ENCODE measurements at places on chromosomes 6 and 20.
A peak's percentile ranks its signal among the peaks of the same experiment; 100 is the strongest.

DNA sequence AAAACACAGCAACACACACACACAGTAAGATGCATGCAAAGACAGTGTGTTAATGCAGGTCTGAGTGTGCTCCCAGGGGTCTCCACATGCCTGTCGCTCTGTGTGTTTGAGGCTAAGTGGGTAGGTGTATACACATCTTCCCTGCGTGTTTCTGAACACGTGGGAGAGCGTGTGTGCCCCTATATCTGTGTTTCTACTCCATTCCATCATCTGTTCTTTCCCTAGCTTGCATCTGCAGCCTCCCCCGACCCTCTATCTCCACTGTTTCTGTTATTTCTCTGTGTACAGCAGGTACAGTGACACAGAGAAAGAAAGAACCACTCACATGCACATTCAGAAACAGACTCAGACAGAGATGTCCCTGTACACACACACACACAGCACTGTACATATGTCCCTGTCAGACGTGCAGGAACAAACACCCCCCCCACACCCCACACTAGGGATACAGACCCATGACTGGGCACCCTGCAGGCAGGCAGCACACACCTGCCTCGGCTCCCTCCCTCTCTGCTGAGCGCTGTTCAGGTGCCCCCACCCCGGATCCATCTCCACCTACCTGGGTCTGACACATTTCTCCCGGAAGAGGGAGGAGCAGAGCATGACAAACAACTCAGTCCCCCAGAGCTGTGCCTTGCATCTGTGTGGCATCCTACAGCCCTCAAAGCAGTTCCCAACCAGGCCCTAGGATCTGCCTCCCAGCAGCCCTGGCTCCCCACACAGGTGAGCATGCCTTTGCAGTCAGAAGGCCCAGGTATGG is 27.6 kb downstream of the KCNK15 start:
- no peak for DNase-seq

- DNase-seq: no peak
Measured at GRCh38 chr6:121823437-121823851, 388.0 kb downstream of the GJA1 start.

- DNase-seq: no peak
Measured at GRCh38 chr6:122649701-122650100, 39.5 kb downstream of the PKIB start.

GRCh38 chr6:2019051-2019450 is 226.4 kb downstream of the GMDS start:
- no peak for DNase-seq

- no peak for DNase-seq
Measured at GRCh38 chr6:81589465-81590313, 162.8 kb downstream of the TENT5A start.

- peak; percentile 77 for DNase-seq
Measured at GRCh38 chr6:17871189-17871519, 116.3 kb downstream of the KIF13A start.

GRCh38 chr6:81534934-81535465 is 217.5 kb downstream of the TENT5A start:
- DNase-seq: no peak

- no peak for DNase-seq
Measured at GRCh38 chr6:68695838-68696237, 60.8 kb downstream of the ADGRB3 start.

DNA sequence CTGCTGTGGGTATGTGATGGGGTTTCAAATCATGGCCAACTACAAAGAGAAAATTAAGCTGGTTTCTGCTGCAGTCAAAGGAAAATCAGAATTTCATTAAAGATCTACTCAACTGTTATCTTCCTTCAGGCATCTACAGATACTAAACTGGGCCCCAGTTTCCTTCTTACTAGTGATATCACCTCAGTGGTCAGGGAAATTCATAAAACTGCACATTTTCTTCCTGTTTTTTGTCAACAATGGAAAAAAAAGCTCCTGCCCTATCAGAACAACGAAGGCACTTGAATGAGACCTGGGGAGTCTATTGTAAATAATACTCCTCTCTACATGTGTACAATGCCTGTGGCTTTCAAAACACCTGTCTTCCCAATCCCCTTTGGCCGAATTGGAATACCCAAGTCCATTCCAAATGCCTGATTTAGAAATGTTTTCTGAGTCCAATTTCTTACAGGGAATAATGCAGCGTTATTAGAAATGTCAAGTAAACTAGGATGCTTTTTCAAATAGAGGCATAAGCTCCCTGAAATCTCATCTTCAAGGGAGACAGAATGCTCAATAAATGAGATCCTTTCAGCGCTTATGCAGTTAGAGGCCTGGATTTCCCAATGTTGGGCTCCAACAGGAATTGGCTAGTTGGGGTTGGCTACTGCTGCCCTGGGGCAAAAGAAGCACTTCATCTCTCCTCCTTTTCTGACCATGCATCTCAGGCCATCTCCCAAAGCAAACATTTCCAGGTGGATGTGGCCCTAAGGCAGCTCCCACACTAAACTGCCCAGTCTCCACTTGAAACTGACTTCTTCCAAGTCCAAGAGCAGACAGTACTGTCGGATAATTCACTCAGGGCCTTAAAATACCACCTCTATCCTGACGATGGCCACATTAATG is 143.3 kb downstream of the NFATC2 start:
- DNase-seq: no peak

DNA sequence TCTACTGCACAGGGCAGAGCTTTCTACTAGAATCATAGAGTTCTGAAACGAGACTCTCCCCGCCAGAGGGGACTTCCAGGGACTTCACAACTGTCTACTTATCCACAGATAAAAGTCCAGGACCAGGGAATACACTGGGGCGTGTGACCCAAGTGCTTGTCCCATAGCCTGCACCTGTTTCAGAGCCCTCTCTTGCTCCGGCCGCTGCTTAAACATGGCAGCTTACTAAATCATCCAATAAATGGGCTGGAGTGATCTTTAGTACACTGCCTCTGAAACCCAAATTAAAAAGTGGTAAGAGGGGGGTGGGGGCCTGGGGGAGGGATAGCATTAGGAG is 8.9 kb upstream of the RAB44 start:
- no peak for DNase-seq

- no peak for DNase-seq
Measured at GRCh38 chr20:2698912-2699311, 6.3 kb downstream of the EBF4 start.

DNA sequence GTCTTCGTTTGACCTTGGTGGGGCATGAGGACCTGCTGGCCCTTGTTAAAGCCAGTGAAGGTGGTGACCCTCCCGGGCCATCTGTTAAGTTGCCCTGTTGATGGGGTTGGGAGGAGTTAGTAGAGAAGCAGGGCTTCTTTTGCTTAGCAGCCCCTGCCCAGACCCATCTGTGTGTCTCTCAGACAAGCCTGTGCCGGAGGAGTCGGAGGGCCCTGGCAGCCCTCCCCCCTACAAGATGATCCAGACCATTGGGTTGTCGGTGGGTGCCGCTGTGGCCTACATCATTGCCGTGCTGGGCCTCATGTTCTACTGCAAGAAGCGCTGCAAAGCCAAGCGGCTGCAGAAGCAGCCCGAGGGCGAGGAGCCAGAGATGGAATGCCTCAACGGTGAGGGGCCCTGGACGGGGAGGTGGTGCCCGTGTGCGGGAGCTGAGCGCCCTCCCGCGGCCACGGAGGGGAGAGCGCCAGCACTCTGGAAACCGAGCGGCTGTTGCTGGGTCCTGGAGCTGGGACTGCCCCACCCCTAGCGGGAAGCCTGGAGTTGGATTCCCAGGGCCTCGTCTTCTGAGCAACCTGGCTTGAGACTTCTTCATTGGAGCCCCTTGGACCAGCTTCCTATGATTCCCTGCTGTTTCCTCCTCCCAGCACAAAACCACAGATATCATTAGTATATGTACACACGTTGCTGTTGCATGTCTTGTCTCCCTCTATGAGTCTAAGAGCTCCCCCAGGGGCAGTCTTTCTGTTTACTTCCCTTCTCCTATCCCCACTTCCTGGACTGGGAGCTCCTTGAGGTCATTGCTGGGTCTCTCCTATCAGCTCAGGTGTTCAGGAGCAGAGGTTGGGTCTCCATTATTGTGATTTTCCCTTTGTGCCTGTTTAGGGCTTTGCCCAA is 27.6 kb upstream of the SRF start:
- peak; percentile 77 for DNase-seq

GRCh38 chr20:64104667-64105451 is 2.5 kb downstream of the NPBWR2 start:
- DNase-seq: no peak

GRCh38 chr6:149364557-149364956 is 35.5 kb upstream of the SUMO4 start:
- DNase-seq: no peak

DNA sequence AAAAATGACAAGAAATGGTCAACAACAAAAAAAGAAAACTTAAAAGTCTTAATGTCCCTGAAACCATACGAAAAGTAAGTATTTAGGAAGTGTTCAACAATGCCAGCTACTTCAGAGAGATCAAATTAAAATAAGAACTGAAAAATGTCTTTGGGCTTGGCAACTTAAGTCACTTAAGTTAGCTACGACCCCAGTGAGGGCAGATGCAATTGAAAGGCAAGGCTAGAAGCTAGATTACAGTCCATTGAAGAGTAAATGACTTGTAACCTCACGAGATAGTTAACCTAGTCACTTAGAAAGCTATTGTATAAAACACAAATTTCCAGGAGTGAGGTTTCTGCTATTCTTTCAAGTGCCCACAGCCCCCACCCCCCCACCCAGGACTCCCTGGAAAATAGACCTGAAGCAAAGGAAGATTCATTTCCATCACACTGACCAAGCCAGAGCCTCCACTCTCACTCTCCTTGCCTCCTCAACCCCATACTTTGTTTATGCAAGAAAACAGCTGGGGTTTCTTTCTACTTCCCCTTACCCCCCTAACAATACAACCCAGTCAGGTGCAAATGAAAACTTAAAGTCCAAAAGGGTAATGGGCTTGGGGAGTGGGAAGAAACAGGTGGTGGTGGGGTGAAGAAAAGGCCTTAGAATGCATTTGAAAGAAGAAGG is 14.6 kb downstream of the RTN4IP1 start:
- DNase-seq: no peak

DNA sequence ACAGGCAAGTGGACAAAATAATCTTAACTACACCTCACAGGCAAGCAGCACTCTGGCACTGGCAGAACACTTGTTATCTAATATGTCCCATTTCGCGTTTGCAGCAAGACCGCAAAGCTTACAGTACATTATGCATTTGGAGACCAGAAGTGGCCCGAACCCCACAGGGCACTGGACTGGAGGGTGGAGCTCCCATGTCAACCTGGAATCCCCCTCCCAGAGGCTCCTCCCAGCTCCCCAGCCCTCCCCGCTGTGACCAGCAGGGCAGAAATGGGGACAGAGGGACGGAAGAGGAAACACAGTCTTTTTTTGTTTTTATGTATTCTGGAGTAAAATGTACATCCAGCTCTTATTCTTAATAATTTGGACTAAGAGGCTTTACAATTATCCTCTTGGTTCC is 263.7 kb downstream of the SMOC2 start:
- DNase-seq: no peak

DNA sequence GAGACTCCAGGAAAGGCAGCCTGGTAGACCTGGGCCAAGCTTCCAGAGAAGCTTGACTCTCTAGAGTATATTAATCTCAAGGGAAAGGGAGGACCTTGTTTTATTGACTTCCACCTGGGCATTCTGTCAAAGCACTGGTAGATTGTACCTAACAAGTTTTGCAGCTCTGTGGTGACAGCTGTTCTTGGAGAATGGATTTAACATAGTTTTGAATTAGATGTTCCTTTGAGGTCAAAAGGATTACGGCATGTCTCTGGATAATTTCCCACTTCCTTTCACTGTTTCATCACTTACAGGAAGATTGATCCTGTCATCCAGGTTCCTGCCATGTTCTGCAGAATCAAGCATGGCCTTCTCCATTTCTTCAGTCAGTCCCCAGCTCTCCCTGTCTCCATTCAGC is 246.0 kb downstream of the PHACTR1 start:
- DNase-seq: no peak

DNA sequence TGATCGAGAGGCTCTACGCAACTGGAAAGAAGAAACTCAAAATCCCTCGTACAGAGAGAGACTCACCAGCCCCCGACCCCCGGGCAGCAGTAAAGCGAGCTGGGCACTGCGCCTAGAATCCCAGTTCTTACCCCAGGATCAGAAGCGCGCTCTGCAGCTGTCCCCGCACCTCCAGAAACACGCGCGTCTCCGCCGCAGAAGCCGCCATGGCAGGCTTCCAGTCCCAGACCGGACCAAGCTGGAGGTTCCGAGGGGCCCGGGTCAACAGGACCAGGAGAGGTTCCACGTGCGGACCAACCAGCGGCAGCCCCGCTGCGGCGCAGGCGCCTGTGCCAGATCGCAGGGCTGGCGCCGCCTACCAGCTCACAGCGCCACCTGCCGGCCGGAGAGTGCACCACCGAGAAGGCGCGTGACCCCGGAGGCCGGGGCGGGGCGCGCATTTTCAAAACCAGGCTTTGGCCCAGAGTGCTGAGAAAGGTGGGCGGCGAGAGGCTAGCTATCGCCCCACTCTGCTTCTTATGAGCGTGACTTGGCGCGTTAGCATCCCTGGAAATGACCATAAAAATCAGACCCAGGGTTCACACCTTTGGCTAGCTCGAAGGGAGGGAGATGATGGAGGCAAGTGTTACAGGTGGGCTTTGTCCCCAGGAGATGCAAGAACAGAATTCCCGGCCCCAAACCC is at the start of gene UBE3D:
Gene UBE3D (minus strand): TSS at position 331 of the 682 bp plus-strand sequence. CDS start 123 bp downstream, at position 208.
- peak; percentile 69 for DNase-seq

GRCh38 chr6:56328728-56329090 is 81.3 kb upstream of the COL21A1 start:
- no peak for DNase-seq

DNA sequence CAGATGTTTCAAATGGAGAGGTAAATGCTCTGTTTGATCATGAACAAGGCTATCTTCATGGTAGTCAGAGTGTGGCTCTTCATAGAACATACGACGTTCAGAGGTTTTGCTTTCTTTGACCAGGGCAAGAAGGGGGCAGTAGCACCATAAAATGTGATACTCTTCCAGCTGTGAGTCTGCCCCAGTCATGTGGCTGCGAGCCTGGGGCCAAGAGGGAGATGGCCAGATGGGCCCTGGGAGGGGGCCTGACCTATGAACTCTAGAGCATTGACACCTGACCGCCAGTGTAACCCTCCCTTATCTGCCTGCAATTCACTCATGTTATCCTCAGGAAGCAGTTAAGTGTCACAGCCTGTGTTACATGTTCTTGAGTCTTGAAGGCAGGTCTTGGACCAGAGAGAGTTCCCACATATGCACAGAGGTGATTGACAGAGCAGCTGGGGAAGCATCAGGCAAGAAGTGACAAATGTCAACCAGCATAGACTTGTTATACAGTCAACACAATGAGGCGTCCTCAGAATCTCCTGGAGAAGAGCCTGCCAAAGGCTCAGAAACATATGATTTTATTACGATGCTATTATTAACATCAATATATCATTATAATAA is 55.0 kb downstream of the SCML4 start:
- no peak for DNase-seq

GRCh38 chr20:41570557-41570956 is 47.6 kb downstream of the CHD6 start:
- no peak for DNase-seq

- no peak for DNase-seq
Measured at GRCh38 chr6:75077701-75078100, 128.2 kb downstream of the COL12A1 start.

GRCh38 chr6:46626228-46626909 is 26.2 kb downstream of the CYP39A1 start:
- DNase-seq: no peak

- DNase-seq: no peak
Measured at GRCh38 chr6:1952740-1953360, 292.6 kb downstream of the GMDS start.
